CD4-positive, alpha-beta T cell treated with Interleukin-4 for 4 hours (primary cell): ENCODE measurements at places on chromosomes 2 and 18.

- no peak for DNase-seq
Observed at GRCh38 chr2:38375696-38376345, 1.3 kb downstream of the ATL2 start.

DNA sequence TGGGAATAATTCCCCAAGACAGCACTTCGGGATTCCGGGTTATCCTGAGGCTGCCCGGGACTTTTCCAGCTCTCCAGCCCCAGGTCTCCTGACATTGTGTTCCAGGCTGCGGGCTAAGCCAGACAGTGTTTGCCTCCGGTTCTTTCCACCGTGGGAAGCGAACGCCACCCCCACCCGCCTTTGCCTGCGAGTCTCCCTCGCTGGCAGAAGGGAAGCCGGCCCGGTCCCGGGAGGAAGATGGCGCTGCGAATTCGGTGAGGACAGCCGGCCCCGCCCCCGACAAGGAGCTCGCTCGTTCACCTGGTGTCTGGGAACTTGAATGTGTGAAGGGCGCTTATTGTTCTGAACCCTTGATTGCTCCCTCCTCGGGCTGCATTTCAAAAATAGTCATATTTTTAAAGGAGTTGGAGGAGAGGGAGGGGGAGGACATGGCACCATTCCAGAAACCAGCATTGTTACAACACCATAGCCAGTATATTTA, 2.9 kb downstream of the LRATD1 start:
- no peak for DNase-seq

GRCh38 chr2:132400169-132400900, 16.3 kb upstream of the GPR39 start:
- no peak for DNase-seq

DNA sequence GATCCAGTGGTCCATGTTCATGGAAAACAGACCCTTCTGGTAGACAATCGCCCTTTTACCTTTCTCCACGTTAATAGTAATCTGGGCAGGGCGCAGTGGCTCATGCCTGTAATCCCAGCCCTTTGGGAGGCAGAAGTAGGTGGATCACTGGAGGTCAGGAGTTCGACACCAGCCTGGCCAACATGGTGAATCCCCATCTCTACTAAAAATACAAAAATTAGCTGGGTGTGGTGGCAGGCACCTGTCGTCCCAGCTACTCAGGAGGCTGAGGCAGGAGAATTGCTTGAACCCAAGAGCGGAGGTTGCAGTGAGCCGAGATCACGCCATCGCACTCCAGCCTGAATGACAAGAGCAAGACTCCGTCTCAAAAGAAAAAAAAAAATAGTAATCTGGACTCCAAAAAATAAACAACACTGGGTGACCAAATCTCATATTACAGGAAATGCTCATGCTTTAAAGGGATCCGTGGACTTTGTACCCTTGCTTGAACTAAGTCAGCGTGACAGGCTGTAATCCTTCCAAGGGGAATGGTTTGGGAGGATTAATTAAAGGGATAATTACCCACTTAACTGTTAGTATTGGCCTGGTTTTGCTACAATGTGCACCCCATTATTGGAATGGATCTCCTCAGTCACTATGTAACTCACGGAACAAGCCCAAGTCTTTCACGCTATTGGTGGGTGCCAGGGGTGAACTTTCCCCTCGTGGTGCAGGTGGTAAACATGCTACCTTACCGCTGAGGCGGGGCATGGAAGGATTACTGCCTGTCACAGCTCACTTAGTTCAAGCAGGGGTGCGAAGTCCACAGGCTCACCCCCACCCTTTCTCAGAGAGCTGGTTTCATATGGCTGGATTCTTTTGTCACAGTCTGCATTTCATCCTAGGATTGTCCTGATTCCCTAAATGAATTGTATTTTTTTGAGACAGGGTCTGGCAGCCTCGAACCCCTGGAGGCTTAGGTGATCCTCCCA, 36.7 kb downstream of the PROC start:
- DNase-seq = no peak

GRCh38 chr2:79530443-79530842, 17.6 kb downstream of the CTNNA2 start:
- DNase-seq = no peak

- DNase-seq = no peak
Observed at GRCh38 chr2:72431737-72432136, 284.1 kb upstream of the CYP26B1 start.

DNA sequence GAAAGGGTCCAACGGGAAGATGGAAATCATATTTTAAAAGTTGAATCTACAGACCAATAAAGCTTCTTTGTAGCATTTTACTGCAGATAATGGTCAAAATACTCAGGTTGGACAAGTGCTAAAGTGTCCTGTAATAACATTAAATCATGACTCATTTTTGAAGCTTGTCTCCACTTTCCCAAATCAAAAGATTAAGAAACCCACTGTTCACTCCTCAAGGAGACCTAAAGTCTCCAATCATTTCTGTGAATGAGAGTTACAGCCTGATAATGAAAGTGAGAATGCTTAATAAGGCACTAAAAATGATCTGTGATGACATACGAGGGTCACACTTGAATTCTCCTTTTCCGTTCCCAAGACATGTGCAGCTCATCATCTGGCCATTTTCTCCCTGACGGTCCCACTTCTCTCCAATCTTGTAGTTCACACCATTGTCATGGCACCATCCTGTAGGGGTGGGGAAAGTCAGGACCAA, 53.4 kb downstream of the ATIC start:
- DNase-seq = no peak

DNA sequence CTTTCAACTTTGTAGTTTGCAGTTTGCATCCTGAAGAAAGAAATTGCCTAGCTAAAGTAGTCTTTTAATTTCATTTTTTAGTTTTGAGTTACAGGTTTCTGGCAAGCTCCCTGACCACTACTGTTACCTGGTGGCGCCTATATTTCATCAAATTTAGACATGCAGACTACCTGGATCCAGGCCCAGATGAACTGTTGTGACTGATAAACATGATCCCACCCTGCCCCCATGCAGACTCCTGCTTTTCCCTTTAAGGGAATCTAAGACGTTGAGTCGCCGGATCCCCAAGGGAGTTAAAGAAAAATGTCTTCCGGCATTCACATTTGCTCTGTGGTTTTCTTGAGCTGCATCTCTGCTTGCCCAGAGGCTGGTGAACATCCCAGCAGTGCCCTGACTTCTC, 22.2 kb downstream of the METAP1D start:
- no peak for DNase-seq

GRCh38 chr2:166610913-166611305, 116.9 kb upstream of the SCN7A start:
- DNase-seq = no peak

DNA sequence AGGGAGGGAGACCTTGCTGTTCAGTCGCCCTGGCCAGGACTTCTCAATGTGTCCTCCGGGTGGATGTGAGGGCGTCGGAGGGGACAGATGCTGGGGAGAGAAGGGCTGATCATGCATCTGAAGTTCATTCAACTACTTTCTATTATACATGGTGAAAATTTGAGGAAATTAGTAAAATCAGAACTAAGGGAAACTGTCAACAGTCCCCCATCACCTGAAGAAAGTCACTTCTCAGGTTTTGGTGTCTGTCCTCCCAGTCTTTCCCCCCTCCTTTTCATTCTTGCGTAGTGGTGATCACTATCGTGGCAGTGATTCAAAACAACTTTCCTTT, 17.4 kb upstream of the ACKR3 start:
- no peak for DNase-seq

- DNase-seq = no peak
Observed at GRCh38 chr2:207395535-207396251, 134.1 kb upstream of the CREB1 start.

DNA sequence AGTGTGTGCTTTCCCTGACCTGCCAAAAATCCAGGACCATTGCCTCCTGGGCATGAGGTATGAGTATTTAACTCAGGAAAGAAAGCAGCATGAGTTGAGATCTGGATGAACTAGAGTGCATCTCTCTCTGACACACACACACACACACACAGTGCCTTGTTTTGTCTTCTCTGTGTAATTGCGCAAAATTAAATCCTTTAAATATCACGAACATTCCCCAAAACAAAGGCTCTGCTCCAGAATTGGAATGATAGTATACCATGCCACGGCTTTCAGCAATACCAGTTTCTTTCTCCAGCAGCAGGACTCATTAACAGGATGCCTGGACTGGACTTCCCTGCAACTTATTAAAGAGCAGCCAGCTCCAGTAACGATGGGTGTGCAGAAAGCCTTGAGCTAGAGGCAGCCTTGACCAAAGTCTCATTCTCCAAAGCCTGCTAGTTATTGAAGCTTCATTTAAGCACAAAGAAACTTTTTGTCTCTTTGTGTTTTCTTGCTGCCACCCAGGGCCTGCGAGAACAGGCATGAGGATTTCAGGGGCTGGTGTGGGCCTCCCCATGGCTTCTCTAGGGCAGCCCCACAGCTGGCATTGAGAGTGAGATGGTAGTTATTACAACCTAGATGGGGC, 101.7 kb downstream of the NRP2 start:
- DNase-seq = no peak

DNA sequence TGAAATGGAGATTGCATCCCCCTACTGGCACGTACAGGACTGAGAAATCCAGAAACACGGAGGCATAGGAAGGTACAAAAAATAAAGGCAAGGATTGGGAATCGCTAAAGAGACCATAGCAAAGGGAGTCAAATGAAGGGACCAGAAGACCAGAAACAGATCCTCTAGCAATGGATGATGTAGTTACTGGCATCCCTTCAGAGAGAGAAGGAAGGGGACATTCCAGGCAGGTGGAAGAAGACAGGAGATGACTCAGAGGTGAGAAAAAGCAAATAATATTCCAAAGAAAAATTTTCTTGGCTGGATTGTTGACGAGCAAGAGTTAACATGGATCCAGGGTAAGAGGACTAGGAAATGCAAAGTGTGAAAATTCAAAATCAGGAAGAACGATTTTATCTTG, 78.4 kb upstream of the FZD7 start:
- no peak for DNase-seq

DNA sequence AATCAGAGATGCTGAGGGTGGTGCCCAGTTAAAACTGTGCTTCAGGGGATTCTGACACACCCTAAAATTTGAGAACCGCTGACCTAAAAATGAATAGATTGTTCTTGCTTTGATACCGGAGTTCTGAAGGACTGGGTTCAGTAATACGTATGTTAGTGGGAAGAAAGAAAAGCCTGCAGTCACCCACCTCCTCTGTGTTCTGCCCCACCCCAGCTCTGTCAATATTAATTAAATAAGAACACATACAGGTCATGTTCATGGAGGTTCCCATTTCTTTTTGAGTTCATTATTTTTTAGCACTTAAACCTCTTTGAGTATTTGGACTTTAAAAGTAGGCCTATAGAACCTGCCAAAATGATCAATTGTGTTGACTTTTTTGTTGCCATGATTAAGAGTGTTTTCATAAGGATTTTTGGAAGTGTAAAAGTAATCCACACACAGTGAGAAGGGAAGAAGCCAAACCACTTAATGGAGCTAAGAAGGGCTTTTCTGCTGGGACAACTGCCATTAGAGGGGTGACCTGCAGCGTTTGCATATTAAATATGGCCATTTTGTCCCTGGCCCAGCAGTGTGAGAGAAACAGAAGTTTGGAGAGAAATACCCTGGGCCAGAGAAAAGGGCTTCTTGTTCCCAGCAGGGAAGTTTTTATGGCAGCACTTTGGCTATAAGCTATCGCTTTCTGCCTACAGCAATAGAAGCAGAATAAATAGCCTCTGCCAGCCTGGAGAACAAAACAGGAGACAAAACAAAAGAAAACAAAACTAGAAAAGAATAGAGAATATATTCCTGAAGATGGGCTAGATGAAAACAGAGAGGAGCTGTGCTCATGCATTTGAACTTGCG, 80.7 kb upstream of the RNF152 start:
- DNase-seq = no peak

DNA sequence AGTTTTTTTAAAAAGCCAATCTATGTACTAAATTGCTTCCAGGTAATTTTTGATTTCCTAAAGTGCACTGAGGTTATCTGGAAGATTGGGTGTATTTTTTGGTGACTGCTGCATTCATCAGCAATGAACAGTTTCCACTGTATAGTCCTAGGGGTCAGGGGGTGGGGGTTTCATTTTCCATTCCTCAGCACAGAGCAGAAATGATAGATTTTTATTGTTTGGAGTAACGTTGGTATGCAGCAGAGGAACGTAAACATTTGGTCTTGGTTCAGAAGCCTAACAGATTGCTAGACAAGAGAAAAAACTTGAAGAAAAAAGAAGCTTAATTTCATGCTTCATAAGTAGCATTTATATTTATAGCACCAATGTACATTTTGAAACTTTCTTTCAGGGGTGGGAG, 54.9 kb downstream of the ZCCHC2 start:
- DNase-seq = no peak

DNA sequence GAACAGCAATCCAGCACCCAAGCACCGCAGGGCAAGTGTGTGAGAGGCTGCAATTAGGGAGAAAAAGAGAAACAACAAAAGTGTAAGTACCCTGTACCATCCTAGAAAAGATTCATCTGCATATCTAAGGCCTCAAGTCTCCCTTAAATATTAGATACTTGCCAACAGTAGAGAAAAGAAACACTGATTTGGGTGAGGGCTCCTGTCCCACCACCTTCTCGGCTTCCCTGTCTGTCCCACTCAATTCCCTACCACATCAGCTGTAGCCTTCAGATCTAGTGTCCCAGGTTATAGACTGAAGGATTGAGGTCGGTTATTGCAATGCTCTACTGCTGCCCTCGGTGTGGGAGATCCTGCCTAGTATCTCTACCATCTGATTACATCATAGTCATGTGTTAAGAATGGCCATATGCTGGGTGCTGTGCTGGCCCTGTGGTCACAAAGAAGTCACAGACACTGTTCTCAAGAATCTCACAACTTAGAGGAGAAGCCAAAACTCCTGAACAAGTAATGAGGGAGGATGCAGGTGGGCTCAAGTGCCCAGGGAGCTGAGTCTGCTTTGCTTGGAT, 2.5 kb downstream of the RAX start:
- DNase-seq = no peak

GRCh38 chr2:129224022-129224421, 755.4 kb upstream of the RAB6C start:
- no peak for DNase-seq

DNA sequence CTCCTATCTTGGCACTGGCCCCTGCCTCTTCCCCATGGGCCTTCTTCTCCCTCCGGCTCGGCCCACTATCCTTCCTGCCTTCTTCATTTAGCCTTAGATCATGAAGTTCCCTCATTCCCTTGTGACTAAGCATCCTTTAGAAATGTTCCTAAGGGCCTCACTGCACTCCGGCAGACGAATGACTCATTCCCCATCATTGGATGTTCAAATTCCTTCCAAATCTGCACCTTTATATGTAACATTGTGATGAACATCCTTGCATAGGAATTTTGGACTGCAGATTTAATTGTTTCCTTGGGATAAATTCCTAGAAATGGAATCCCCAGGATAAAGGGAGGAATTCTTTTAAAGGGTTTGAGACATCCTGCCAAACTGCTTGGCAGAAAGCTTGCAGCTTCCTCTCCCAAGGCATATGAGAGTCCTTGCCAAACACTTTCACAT, 19.0 kb downstream of the CRACDL start:
- DNase-seq = no peak

GRCh38 chr2:287471-287885, 413 bp downstream of the ALKAL2 start:
- no peak for DNase-seq

DNA sequence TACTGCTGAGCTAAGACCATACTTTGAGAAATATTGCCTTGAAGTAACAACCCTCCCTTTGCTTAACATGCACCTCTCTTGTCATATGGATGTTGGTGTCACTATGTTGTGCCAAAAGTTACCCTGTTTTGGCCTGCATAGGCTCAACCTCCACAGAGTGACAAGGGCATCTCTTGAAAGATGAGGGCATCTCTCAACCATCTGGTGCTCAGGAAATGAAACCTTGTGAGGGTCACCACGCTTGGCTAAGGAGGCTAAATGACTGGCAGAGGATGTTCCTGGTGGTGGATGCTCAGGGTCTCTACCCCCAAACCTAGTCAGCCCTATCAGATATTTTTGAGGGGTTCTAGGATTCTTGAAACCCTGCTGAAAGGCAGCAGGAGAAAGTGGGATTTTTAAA, 2.3 kb downstream of the LHCGR start:
- DNase-seq = no peak
